T-helper 1 cell (primary cell): ENCODE measurements at places on chromosomes 16 and 17.

GRCh38 chr17:40427002-40427491 is 9.4 kb upstream of the TOP2A start:
- no peak for DNase-seq

DNA sequence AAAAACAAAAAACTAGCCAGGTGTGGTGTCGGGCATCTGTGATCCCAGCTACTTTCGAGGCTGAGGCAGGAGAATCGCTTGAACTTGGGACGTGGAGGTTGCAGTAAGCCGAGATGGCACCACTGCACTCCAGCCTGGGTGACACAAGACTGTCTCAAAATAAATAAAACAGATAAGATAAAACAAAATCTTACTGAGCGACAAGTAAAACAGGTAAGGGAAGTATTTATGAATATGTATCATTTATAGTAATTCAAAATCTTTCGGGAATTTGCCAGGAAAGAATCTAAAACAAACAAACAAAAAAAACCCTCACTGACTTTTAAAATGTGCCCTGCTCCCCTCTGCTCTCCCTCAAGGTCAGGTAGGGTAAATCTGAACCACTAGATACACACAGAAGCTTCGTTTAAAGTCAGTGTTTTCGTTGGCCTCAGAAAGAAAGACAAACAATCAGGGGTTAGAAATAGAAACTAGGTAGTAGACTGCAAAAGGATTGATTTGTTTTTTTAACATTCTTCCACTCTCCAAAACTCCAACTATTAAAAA is 2.1 kb downstream of the PRPSAP1 start:
- no peak for DNase-seq

GRCh38 chr17:27593857-27594255 is 37.1 kb upstream of the LGALS9 start:
- DNase-seq: no peak

DNA sequence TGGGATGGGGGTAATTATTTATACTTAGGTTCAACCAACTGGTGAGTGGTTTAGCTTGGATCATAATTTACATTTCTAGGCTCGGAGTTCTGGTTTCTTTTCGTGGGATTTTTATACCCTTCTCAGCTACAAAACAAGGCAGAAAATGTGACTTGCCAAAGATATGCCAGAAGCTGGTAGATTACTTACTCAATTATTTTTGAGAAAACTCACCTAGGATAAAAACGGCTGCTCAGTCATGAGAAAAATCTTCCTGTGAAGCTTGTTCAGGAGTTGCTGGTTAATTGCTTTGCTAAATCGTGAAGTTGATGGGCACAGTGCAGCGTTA is 1.1 kb downstream of the NDEL1 start:
- DNase-seq: no peak

- DNase-seq: no peak
These were observed 2.3 kb upstream of the LHX1 start for GRCh38 chr17:36934692-36935630.

- no peak for DNase-seq
These were observed 7.4 kb downstream of the ASGR2 start for GRCh38 chr17:7107012-7107754.

GRCh38 chr17:51629232-51629631 is 368.9 kb downstream of the UTP18 start:
- no peak for DNase-seq

DNA sequence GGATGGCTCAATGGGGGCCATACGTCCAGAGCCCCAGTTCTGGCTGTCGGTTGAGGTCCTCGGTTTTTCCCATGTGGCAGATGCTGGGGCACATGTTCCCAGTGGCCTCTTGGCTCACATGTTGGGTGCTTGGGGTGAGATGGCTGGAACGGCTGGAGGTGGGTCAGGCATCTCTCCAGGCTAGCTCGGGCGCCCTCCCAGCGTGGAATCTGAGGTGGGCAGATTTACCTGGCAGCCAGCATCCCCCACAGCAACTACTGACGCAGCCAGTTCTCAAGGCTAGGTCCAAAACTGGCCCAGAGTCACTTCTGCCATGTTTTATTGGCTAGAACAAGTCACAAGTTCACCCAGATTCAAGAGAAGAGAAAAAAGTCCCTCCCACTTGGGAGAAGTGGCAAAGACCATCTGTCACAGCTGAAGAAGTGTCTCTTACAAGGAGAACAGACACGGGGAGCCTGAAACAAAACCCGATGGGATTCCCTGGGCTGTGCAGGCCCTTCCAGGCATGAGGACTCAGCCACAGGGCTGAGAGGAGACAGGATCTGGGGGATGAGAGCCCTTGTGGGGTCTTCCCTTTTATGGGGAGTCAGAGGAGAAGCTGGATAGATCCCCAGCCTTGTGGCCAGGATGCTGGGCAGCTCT is 15.2 kb downstream of the ACE start:
- no peak for DNase-seq

DNA sequence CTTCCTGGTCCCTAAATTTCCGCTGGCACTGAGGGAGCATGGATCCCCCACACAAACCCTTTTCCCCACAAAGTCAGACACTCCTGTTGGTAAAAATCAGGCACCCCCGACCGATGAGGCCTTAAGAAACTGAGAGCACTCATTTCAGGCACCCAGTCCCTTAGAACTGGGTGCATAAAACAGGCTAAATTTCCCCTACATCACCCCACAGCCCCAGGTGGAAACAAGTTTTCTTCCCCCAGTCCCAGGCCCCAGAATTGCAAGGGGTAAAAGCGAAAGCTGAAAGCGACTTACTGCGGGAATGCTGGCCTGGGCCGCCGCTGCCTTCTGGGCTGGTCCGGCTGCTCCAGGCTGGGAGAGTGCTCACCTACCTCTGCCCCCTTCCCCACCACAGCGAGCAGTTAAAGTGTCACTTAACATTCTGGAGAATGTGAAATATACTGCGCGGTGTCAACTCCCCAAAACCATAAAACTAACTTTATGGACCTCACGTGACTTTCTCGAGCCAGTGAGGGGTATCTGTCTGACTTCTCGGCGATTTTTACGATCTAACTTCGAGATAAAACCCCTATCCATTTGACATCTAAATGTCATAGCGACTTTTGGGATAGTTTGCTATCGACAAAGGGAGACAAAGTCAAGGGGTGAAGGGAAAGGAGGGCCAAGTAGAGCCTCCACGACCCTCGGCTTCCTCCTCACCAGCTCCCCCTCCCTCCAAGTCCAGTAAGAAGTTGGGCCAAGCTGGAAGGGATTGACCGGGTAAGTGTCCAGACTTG is at the start of gene HOXB3:
TSS of gene HOXB3 (minus strand) at position 411 of the 776 bp plus-strand sequence. CDS start 37,767 bp downstream, outside the sequence.
- no peak for DNase-seq
